HT-29 (cell line): ENCODE measurements at places on chromosomes 16 and 17. TPM values are rescaled to one million over a fixed set of nuclear protein-coding genes. Genes with fewer than 3 reads are reported as not detected.

RND2 gene
- total RNA-seq: 0.13 TPM in 1 of 2 replicates, not detected in the other

RDM1 gene
- total RNA-seq: 4.9 and 11.3 TPM in 2 replicates

CACNG5 gene
- not detected in 2 replicates for total RNA-seq

TMEM238L gene
- 4.7 and 4.8 TPM in 2 replicates for total RNA-seq

CCL13 gene
- total RNA-seq: not detected in 2 replicates

BCL7C gene
- total RNA-seq: 28.3 and 34.3 TPM in 2 replicates

AHSP gene
- not detected in 2 replicates for total RNA-seq

CRK gene
- total RNA-seq: 28.8 and 28.9 TPM in 2 replicates

ATP2A3 gene
- total RNA-seq: 10.9 and 13.7 TPM in 2 replicates

FNDC8 gene
- total RNA-seq: not detected in 2 replicates

KRTAP9-8 gene
- not detected in 2 replicates for total RNA-seq

MEOX1 gene
- not detected in 2 replicates for total RNA-seq

PRRT2 gene
- 0.23 TPM in 1 of 2 replicates, not detected in the other for total RNA-seq

HSF4 gene
- 42.1 and 44.2 TPM in 2 replicates for total RNA-seq

ACSM2B gene
- not detected in 2 replicates for total RNA-seq

ITGAD gene
- not detected in 2 replicates for total RNA-seq

ZSCAN10 gene
- not detected in 2 replicates for total RNA-seq

KRTAP9-3 gene
- total RNA-seq: not detected in 2 replicates

NRN1L gene
- 0.64 and 2.5 TPM in 2 replicates for total RNA-seq

AOC3 gene
- 0.23 TPM in 1 of 2 replicates, not detected in the other for total RNA-seq

IL4R gene
- 49.1 and 58.2 TPM in 2 replicates for total RNA-seq

ADPRM gene
- 1.4 and 2.7 TPM in 2 replicates for total RNA-seq

CCL17 gene
- not detected in 2 replicates for total RNA-seq

SDR42E2 gene
- 0.05 TPM in 1 of 2 replicates, not detected in the other for total RNA-seq

CD7 gene
- total RNA-seq: not detected in 2 replicates

FAM20A gene
- total RNA-seq: not detected in 2 replicates

TM4SF5 gene
- total RNA-seq: 0.44 and 0.61 TPM in 2 replicates

KRT39 gene
- not detected in 2 replicates for total RNA-seq

MLLT6 gene
- total RNA-seq: 219 and 252 TPM in 2 replicates

PDF gene
- 80.9 and 81.5 TPM in 2 replicates for total RNA-seq

TLCD3A gene
- 17.4 and 21.7 TPM in 2 replicates for total RNA-seq

ALKBH5 gene
- 74.4 and 75.8 TPM in 2 replicates for total RNA-seq

PLEKHG4 gene
- 69.5 and 71.3 TPM in 2 replicates for total RNA-seq
